NCI-H345 (cell line): ENCODE measurements at places on chromosomes 13 and 19.

- no peak for DNase-seq
Measured at GRCh38 chr19:46571495-46571894, 29.6 kb upstream of the CALM3 start.

- DNase-seq = no peak
Measured at GRCh38 chr19:49684251-49684982, 5.0 kb upstream of the ADM5 start.

DNA sequence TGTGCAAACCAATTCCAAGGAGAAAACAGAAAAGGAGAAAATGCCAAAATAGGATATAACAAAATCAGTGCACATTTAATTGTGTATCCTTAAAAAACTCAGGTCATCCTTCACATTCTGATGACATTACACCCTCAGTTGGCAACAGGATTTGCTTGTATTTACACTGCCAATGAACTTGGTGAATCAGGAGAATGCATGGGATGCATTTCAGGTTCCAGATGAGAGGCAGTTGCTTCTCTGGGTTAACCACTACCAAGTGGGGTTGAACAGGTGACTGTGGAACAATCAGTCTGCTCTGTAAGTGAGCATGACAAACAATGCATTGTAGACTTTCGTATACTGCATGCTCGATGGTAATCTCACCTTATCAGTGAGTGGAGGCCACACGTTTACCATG lies 79.1 kb downstream of the STARD13 start:
- no peak for DNase-seq

DNA sequence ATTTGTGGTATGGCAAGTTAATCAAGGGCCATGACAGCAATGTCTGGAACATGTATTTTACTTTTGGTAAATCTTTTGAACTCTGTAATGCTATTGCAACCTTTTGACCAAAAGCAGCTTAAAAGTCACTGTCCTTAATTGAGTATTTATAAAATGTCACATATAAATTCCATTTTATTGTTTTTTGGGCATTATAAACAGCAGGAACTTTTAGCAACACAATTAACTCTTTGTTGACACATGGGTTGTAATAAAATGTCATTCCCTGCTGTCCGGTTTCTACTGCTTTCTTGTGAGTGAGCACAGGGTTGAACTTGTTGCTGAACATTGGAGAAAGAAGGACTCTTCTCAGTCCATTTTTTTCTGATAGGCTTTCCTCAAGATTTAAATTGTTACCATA lies 1923.1 kb downstream of the PCDH9 start:
- DNase-seq = no peak

- no peak for DNase-seq
Measured at GRCh38 chr13:28498481-28499115, 3.7 kb upstream of the FLT1 start.

DNA sequence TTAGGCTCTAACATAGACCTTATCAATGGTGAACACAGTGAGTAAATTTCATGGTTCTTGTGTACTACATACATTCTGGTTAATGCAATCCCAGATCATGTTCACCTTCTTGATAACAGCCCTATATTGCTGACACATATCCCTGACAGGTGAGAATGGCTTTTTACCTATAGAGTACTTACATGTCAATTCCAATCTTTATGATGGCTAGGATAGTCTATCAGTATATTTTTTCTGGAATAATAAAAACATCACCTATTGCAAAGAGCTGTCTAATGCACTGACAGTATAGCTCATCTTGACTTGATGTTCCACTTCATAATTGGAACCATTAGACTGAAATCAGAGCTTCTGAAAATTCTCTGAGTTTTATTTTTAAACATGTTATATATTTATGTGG lies 199.4 kb downstream of the ENOX1 start:
- DNase-seq = no peak

DNA sequence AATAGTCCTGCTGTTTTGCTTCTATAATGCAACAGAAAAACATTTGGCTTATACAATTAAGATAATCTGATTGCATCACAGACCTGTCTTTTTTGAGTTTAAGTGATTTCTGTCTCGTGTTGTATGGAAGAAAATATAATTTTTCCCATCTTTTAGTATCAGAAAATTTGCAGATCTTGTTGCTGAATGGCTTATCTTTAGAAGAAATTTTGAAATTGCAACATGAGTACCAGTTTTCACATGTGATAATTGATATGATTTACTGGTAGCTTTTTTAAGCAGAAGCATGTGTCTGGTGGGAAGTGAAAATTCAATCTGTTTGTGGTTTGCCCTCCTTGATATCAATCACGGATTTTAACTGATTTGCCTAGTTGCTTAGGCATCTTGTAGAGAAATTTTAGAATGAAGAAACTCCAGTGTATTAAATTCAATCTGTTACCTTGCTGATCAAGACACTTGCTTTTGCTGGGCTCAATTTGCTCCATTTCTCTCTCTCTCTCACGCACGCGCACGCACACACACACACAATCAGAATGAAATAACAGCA lies 89.8 kb upstream of the MYCBP2 start:
- DNase-seq = no peak

GRCh38 chr19:54461613-54462012 lies 2.0 kb downstream of the LENG9 start:
- no peak for DNase-seq

DNA sequence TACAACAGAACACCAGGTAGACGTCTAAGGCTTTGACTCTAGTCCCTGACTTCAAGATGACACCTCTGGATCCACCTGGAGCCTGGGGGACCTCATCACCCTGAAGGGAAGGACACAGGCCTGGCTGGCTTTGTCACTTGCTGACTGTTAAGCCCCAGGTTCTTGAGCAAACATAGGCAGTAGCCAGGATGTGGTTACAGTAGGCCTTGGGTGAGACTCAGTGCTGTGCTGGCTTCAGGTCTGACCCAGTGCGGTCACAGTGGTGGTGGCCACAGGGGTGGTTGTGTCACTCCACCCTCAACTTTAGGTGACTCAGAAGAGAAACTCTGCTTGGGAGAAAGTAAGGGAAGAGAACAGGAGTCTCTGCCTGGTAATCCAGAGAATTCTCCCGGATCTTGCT lies 497.8 kb downstream of the UQCRFS1 start:
- no peak for DNase-seq

GRCh38 chr19:28972058-28972852 lies 240.7 kb downstream of the UQCRFS1 start:
- no peak for DNase-seq
